ENCODE measurements at places on chromosomes 1 and 21. TPM values are rescaled to one million over a fixed set of nuclear protein-coding genes. Genes with fewer than 3 reads are reported as not detected.

- DNase-seq = no peak
Measured at GRCh38 chr1:208329300-208329699, 85.1 kb upstream of the PLXNA2 start.

DNA sequence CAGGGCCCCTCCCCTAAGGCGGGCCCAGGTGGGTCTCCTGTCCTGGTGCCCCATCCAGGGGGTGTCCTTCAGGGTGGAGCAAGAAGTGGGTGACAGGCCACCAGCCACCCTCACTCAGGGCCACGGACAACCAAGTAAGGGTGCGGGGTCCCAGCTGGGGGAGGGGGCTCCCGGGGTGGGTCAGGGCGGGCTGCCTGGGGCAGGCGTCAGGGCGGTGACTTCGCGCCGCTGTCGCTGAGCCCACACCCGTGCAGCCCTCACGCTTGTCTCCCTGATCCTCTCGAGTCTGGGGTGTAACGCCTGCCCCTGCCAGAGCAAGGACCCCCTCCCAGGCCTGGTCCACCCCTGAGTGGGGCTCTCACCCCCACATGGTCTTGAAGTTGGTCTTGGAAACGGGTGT is 22.2 kb downstream of the ARHGEF16 start:
- DNase-seq = no peak

DNA sequence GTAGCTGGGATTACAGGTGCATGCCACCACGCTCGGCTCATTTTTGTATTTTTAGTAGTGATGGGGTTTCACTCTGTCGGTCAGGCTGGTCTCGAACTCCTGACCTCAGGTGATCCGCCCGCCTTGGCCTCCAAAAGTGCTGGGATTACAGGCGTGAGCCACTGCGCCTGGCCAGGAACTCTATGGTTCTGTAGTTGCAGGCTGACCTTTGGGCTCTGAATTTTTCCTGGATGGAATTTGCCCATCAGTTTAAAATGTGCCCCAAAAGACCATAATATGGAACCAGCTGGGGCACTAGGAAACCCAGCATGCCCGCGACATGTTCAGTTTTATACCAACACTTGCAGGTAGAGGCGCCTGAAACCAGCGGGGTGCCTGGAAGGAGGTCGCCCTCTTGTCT is 1.6 kb upstream of the SCNN1D start:
- no peak for DNase-seq

DNA sequence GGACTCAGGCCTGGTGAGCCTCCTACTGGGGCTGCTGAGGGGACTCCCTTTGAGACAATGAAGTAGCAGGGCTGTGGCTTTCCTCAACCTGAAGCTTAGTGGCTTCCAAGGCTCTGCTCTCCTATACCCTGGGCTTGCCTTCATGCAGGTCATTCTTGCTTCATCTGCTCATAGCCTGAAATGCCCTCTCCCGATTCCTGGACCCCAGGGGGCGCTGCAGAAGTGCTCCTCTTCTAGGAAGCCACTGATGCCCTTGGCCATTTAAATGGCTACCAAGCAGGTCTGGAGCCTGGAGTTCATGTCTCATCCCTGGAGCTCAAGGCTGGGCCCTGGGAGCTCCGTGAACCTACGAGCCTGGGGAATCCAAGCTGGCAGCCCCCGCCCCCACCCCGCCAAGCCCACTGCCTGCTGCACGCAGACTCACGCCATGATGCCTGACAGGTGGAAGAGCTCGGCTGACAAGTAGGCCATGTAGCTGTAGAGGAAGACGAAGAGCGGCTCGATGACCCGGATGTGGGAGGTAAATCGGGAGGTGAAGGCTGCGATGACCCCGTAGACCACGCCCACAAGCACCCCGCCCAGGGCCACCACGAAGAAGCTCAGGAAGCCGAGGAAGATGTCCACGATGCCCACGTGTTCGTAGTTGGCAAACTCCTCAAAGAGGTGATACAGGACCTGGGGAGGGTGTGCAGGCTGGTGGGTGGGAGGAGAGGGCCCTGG is 45.7 kb downstream of the SLC9A1 start:
- DNase-seq = peak; percentile 90

DNA sequence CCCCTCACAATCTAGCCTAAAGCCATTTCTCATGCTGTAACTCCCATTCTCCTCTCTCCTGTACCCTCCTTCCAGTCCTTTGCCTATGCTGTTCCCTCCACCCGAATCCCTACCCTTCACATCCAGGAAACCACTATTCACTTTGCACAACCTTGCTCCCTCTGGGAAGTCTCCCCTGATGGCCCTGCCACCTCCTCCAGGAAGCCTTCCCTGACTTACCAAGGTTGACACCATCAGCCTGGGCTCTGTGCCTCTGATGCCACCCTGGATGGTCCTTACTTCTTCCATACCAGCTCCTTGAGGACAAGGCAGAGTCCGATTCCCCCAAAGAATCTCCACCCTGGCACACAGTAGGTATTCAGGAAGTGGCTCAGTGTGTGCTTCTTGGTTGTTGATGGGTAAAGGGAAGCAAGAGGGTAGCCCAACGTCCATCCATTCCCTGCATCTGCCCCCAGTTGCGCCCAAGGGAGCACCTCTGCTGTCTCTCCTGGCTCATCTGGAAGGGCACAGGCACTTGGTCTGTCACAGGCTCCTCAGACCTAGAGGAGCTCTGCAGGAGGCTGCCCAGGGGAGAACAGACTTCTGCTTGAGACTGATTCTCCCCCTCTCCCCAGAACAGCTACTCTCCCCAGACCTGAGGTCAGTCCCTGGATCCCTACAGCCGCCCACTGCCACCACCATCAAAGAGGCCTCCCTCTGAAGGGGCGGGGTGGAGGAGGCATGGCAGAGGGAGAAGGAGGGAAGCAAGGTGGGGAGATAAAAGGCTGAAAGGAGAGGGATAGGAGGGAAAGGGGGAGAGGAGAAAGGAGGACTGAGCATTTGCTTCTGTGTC is 36.1 kb upstream of the ZC3H12A start:
- DNase-seq = no peak

- DNase-seq = no peak
Measured at GRCh38 chr21:29340228-29340627, 41.5 kb downstream of the BACH1 start.

- DNase-seq = peak; percentile 81
Measured at GRCh38 chr1:152189657-152190442, 30.8 kb upstream of the RPTN start.

- no peak for DNase-seq
Measured at GRCh38 chr1:188122646-188123045, 1293.9 kb downstream of the PLA2G4A start.

- no peak for DNase-seq
Measured at GRCh38 chr1:64080941-64081562, 122.4 kb upstream of the UBE2U start.

GRCh38 chr1:29706936-29707335 is 470.6 kb downstream of the PTPRU start:
- DNase-seq = peak; percentile 94

GIPC2 gene
- 0.79 TPM for total RNA-seq

SAMD11 gene
- total RNA-seq = 152 TPM

IL12RB2 gene
- total RNA-seq = 0.14 TPM

Data from endodermal cell (in vitro differentiated cells).